Stimulated activated CD8-positive, alpha-beta memory T cell treated with anti-CD3 and anti-CD28 coated beads, Interleukin-4, amount 100 ng/mL, for 1 hour (primary cell): ENCODE measurements at places on chromosomes 4 and X.

GRCh38 chr4:179447308-179447707 lies 2005.1 kb upstream of the AGA start:
- DNase-seq = no peak

GRCh38 chr4:72302981-72303704 lies 265.9 kb downstream of the ADAMTS3 start:
- no peak for DNase-seq

DNA sequence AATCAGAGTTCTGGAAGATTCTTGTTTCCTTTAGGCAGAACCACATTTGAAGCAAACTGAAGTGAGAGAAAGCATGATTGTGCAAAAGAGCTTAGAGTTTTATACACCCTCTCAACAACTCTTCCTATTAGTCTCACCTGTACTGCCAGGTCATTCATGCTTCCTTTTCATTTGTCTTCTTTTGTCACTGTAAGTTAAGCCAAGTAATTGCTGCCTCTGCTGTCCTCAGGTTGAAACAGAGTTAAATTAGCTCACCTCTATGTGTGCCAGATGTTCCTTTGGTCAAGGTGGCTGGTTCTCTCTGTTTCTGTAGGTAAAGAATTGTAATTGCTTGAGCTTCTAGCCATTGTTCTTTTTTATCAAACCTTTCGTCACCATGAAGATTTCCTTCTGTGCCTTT lies 41.1 kb upstream of the HPGD start:
- no peak for DNase-seq

GRCh38 chr4:25839687-25840086 lies 23.1 kb downstream of the SEL1L3 start:
- no peak for DNase-seq

- no peak for DNase-seq
These were observed 37.1 kb downstream of the ENOPH1 start for GRCh38 chr4:82467471-82467870.

GRCh38 chr4:21879187-21879586 lies 69.4 kb downstream of the KCNIP4 start:
- DNase-seq = no peak

GRCh38 chr4:174173360-174173759 lies 110.1 kb downstream of the FBXO8 start:
- no peak for DNase-seq

GRCh38 chr4:133178956-133179355 lies 29.9 kb downstream of the PCDH10 start:
- no peak for DNase-seq

- no peak for DNase-seq
These were observed 206.3 kb upstream of the ANXA3 start for GRCh38 chr4:78345237-78345636.

DNA sequence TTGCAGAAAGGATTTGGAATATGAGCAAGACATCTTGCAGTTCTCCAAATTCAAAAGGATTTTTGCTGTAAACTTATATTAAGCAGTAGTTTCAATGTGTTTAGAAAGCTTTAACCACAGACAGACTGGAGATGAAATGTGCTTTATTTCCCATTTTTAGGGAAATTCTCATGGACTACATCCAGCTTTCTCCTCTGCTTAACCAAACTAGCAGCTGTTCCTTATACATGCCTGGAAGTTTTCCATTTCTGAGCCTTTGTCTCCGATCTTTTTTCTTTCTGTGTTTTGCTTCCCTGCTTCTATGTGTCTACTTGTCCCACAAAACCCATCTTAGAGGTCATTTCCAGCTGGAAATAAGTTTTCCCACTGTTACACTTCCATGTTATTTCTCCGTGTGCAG lies 41.6 kb downstream of the TMA16 start:
- no peak for DNase-seq

GRCh38 chr4:76748649-76749048 lies 149.3 kb downstream of the SOWAHB start:
- no peak for DNase-seq

DNA sequence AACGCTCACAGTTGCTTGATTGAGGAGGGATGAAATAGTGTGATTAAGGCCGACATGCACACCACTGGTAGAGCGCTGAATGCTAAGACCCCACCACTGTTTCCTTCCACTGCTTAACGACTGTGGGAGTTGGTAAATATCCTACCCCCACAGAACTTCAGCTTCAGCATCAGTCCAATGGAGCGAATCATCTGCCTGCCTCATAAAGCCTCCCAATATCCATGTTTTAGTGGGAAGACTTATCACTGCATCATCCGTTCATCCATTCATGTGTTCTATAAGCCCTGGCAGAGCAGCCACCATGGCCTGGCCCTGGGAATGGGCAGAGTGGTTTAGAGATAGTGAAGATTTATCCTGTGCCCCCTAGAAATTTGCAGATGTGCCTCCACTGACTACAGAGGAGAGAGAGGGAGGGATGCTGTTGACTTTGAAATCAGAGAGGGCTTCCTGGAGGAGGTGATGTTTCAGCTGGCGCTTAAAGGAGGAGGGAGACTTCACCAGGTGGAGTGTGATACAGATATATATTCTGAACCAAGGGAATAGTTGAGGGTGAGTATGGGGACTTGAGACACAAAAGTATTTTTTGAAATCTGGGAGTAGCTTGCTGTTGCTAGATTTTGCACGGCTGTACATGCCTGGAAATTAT lies 71.9 kb upstream of the STX18 start:
- DNase-seq = no peak

- no peak for DNase-seq
These were observed 4.4 kb downstream of the ZFYVE28 start for GRCh38 chr4:2413821-2414610.

- DNase-seq = no peak
These were observed 79.8 kb downstream of the NAT8L start for GRCh38 chr4:2138846-2139500.

DNA sequence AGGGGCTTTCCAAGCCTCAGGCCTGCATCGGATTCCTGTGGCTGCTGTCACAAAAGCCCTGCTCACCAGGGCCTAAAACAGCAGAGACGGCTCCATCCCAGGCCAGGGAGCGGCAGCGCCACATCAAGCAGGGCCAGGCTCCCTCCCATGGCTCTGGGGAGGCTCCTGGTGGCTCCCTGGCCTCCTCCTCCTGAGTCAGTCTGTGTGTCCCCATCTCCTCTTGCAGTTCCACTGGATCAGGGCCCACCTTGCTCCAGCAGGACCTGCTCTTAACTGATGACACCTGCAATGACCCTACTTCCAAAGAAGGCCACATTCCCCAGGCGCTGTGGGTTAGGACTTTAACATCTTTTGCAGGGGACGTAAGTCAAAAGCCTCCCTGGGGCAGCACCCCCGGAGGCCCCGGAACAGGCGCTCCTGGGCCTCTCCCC lies 51.9 kb downstream of the CPZ start:
- no peak for DNase-seq

- DNase-seq = no peak
These were observed 17.6 kb downstream of the SLC2A9 start for GRCh38 chr4:10003666-10004065.

DNA sequence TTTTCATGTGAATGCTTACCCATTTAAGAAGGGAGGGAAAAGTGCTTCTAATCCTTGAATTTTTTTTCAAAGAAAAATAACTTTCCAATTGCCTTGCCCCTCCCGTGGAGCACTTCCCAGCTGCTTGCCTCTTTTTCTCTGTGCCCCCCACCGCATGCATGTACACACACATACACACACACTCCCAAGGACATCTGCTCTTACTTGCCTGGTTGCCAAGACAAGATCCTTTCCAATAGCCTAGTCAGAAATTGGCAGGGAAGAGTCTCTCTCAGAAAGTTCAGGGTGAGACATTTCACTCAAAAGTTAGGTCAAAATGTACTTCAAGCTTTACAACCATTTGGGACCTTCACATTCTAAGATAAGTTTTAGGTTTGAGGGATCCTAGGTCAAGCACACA lies 10.9 kb downstream of the HHIP start:
- no peak for DNase-seq

- no peak for DNase-seq
These were observed 71.9 kb downstream of the NPNT start for GRCh38 chr4:105967058-105967658.

DNA sequence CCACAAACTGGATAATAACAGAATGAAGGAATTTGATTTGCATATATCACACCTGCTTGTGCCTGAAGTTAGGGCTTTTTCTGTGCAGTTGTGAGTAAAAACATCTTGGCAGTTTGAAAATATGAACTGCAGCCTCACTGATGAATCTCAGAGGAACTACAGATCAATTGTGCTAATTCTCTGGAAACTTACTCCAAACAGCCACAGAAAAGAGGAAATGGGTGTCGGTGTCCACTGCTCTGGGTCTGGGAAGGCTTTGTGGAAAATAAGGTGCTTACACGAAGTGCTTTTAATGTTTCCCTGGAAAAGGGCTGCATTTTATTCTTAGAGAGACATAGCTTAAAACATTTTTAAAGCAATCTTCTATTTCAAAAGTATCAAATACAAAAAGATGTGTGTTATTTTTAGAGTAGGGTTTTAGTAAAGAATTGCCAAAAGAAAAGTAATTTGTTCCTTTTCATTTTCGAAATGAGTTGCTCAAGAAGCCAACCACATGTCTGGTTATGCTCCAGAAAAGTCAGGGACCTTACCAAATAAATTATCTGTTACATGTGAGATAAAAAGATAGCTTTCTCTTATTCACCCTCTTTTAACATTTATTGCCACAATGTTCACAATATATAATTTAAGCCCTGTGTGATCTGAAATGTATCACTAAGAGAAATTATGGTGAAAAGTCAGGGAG lies 240.1 kb downstream of the FRAS1 start:
- DNase-seq = no peak

DNA sequence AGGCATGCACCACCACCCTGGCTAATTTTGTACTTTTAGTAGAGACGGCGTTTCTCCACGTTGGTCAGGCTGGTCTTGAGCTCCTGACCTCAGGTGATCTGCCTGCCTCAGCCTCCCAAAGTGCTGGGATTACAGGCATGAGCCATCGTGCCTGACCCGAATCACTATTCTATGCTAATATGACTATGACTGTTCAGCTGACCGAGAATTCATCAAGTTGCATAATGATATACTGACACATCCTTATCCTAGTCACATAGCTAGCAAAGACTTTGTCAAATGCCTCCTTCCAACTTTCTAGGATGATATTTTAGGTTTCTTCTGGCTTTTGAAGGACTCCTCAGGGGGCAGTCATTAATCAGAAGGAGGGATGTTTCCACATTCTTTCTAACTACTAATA lies 4.8 kb upstream of the GPM6B start:
- no peak for DNase-seq
